ENCODE measurements at places on chromosomes 13 and 19. TPM values are rescaled to one million over a fixed set of nuclear protein-coding genes. Genes with fewer than 3 reads are reported as not detected.

- no peak for DNase-seq
Observed at GRCh38 chr13:100184095-100184494, 95.2 kb downstream of the PCCA start.

GRCh38 chr19:32104153-32104849, 241.1 kb upstream of the ZNF507 start:
- DNase-seq, result peak; percentile 16

DNA sequence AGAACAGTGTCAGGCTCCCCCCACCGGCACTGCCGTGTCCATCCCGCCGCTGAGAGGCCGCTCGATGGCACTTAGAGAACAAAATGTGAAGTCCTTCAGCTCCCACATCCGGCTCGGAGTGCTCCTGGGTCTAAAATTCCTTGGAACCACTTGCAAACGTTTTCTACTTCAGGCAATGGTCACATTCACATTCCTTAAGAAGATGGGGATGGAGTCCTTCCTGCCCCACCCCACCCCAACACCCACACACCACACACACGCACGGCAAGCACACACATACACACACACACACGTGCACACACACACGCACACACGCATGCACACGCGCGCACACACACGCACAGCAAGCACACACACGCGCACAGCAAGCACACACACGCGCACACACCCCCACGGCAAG, 83.4 kb downstream of the SOX1 start:
- no peak for DNase-seq

GRCh38 chr13:110108348-110109139, 198.4 kb downstream of the COL4A1 start:
- DNase-seq, result peak; percentile 59

- DNase-seq, result no peak
Observed at GRCh38 chr13:26813321-26813979, 52.9 kb upstream of the GPR12 start.

DNA sequence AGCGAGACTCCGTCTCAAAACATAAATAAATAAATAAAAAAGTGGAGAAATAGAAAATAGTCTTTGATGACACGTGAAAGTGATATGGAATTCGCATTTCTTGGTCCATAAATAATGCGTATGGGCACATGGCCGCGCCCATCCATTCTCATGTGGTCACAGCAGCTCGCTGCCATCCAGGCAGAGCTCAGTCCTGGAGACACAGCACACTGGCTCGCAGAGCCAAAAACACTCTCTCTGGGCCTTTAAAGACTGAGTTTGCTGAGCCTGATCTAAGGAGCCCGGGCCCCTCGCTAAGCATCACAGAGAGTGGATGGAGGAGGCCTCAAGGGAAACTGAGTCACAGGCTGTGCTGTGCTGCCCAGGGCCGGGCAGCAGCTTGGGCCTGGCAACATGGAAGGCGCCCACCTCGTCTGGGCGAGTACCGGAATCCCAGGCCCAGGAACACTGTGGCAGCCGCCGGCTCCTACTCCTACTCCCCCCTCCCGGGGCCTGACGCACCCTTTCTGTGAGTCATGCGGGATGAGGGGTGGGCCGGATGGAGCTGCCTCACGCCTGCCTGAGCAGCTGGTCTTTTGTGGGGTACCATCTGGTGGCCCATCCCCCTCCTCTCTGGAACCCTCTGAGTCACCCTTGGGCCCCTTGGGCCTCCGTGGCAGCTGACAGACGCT, 28.9 kb upstream of the CACTIN start:
- DNase-seq, result peak; percentile 37

- no peak for DNase-seq
Observed at GRCh38 chr13:80336370-80336769, 4.6 kb downstream of the SPRY2 start.

- DNase-seq, result no peak
Observed at GRCh38 chr19:6219586-6220290, 60.0 kb downstream of the MLLT1 start.

- DNase-seq, result peak; percentile 27
Observed at GRCh38 chr19:48102870-48103751, 7.5 kb downstream of the PLA2G4C start.

GRCh38 chr13:99043831-99044231, 66.0 kb upstream of the DOCK9 start:
- no peak for DNase-seq

DNA sequence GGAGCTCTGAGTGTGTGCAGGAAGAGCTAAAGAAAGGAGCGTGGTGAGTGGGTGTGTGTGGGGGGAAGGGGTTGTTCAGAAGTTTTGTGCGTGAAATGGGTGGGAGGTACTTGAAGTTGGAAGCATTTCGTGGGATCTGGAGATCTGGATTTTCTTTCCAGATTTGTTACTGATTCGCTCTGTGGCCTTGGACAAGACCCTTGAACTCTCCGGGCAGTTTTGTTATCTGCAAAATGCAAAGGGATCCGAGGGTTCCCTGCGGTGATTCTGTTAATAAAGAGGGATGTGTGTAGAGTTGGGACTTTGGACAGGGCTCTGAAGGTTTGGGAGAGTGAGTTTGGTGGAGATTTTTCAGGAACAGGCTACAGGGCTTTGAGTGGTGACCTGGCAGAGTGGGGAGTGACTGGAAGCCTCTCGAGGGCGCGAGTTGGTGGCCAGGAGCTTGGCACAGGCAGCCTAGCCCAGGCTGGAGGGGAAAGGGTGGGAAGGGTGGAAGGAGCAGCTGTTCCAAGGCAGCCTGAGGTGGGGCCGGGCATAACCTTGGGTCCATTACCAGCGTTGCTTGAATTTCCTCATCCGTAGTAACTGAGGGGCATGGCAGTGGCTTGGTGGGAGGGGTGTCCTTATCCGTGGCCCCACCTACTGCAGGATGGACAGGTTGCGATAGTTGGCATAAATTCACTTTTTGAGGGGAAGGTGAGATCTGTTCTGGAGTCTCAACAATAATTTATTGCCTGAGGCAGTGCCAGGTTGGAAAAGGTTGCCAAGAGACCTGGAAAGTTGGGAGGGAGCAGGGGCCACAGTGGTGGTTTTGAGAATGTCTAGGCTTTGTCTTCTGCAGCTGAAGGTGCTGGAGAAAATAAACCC, 2.1 kb downstream of the ACTN4 start:
- peak; percentile 86 for DNase-seq

- no peak for DNase-seq
Observed at GRCh38 chr13:72890546-72890945, 108.6 kb downstream of the PIBF1 start.

DNA sequence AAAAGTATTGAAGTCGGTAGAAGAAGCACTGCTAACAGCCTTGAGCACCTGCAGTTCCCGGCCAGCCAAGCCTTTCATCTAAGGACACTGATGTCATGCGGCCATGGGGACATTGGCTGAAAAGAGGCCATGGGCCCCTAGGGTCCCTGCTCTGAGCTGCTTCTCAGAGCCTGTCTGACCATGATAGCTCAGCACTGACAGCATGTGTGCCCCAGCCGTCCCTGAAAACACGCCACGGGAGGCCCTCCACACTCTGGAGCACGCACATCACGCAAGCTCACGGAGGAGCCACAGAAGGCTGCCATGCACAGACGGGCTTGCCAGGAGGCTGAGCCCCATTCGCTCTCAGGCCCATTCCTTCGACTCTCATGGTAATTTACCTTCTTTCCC, 51.8 kb downstream of the MLLT1 start:
- DNase-seq, result no peak

DNA sequence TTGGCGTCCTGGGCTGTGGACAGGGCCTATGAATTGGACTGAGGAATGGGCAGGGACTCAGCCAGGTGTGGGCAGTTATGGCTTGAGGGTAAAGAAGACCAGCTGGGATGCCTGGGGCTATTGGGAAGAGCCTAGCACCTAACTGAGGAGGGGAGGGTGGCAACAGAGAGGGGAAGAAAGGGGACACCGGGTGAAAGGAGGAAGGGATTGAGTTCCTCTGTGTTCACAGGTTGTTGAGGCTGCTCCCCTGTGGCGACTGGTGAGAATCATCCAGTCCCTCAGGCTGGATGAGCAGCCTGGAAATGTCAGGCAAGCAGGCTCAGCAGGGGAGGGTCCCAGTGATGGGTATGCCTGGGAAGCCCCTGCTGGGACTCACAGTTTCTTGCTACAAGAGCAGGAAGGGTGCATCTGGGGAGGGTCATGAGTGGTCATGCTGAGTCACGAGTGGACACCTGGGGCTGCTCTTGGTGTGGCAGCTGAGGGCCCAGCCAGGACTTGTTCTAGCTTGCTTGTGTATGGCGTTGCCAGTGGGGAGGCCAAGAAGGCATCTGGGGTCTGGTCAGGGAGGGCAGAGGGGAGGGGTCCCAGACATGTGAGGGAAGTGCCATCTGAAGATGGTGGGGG, 1.4 kb downstream of the ZNF324 start:
- no peak for DNase-seq

Gene CLEC4M
- total RNA-seq, result not detected

Gene C1QTNF9B
- not detected for total RNA-seq

Gene LILRB3
- 7.6 TPM for total RNA-seq

Gene SUGP2
- total RNA-seq, result 132 TPM

Gene CGB3
- not detected for total RNA-seq

Gene CD33
- total RNA-seq, result not detected
